Body of pancreas (tissue), 4 donors: ENCODE measurements at places on chromosomes 16 and 17. TPM values are rescaled to one million over a fixed set of nuclear protein-coding genes. Genes with fewer than 3 reads are reported as not detected.

GGT6 gene
- 85.7 TPM for total RNA-seq

ZP2 gene
- total RNA-seq = not detected

ACSF3 gene
- total RNA-seq = 48.8 TPM

ZFP3 gene
- 5.4 TPM for total RNA-seq

TBC1D26 gene
- total RNA-seq = not detected

WSCD1 gene
- total RNA-seq = 1.8 TPM

DPEP1 gene
- 116 TPM for total RNA-seq

ABCC12 gene
- total RNA-seq = not detected

KRTAP4-5 gene
- total RNA-seq = not detected

CA10 gene
- total RNA-seq = 0.26 TPM

PITPNM3 gene
- 3.4 TPM for total RNA-seq

ZMYND15 gene
- total RNA-seq = 2.3 TPM

MYO1D gene
- 21.4 TPM for total RNA-seq

B4GALNT2 gene
- not detected for total RNA-seq
